Caco-2 (cell line): ENCODE measurements at places on chromosomes 12 and 14. TPM values are rescaled to one million over a fixed set of nuclear protein-coding genes. Genes with fewer than 3 reads are reported as not detected.
A peak's percentile ranks its signal among the peaks of the same experiment; 100 is the strongest.

Gene APOF
- 0.18 and 0.23 TPM in 2 replicates for total RNA-seq

Gene HOTAIR
- 1.6 and 1.9 TPM in 2 replicates for total RNA-seq

Gene YLPM1
- 64.4 and 65.0 TPM in 2 replicates for total RNA-seq

Gene SIRT4
- 2.1 and 3.6 TPM in 2 replicates for total RNA-seq

Gene RPGRIP1
- 0.12 TPM in 1 of 2 replicates, not detected in the other for total RNA-seq

Gene PIK3C2G
- not detected in 2 replicates for total RNA-seq

Gene DUSP16
- 63.9 and 76.8 TPM in 2 replicates for total RNA-seq

Gene SLC17A8
- total RNA-seq, result not detected in 2 replicates

DNA sequence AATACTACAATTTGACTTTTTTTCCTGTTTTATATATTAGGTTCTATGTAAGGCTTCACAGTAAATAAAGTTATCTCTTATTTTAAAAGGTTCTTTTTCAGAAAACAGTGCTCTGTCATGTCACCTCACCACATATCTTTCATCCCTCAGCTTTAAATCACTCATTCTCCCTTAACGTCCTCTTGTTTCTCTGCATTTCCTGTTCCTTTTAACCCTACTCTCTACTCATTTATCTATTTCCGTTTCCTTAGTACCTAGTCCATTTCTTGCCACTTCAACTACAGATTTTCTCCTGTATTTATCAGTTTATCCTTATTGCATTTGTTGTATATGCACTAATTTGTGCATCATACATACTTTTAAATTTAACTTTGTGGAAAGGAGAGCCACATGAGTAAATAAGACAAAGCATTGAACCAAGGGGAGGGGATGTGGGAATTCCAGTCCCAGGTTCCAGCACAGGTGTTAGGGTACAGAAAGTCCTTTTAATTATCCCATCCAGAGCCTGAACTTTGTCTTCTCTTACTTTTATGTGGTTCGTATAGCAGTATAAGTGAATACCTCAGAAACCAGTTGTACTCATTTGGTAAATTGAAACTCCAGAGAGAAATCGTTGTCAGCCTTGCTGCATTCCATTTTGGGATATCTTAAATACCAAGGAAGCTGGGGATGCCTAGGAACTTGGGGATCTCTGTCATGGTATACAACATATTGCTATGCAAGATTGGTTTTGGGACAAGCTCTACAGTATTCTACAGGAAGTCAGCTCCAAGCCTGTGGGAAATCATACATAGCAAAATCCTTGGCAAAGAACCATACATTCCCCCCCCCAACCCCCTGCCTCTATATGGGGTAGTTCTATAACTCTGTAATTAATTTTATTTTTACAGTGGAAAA is 120.5 kb downstream of the DIP2B start:
- DNase-seq, result no peak

- no peak for DNase-seq
These were observed 6.0 kb downstream of the PRMT8 start for GRCh38 chr12:3496957-3497356.

- no peak for DNase-seq
These were observed 216.1 kb downstream of the NUAK1 start for GRCh38 chr12:105922670-105923102.

- no peak for DNase-seq
These were observed 18.3 kb upstream of the TSPAN11 start for GRCh38 chr12:30908076-30908721.

GRCh38 chr14:99537399-99537798 is 56.2 kb downstream of the CCNK start:
- peak; percentile 49 for DNase-seq
